Naive B cell (primary cell): ENCODE measurements at places on chromosomes 7 and 10.

- peak; percentile 30 for DNase-seq
Measured at GRCh38 chr7:39609113-39609934, 14.0 kb upstream of the RALA start.

DNA sequence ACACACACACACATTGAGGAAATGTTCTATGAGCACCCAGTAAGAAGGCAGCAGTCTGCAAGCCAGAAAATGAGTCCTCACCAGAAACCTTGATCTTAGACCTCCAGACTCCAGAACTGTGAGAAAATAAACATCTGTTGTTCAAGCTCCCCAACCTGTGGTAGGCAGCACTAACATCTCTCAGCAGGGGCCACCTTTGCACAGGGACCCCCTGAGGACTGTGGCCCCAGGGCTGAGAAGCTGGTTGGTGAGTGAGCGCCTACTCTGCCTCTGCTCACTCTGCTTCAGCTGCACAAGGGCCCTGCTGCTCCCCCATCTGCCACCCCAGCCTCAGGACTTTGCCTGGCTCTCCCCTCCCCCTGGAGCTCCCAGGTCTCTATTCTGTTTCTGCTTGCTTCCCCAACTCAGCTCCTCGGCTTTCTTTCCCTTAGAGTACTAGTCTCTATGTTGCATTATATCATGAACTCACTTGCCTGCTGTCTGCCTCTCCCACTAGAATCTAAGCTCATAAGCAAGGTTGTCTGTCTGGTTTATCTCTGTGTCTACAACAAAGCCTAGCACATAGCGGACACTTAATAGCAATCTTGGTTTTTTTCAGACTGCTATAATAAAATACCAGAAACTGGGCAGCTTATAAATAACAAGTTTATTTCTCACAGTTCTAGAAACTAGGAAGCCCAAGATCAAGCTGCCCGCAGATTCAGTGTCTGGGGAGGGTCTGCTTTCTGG lies 40.4 kb upstream of the PRLHR start:
- no peak for DNase-seq

- no peak for DNase-seq
Measured at GRCh38 chr7:30177186-30177585, 42.4 kb downstream of the MTURN start.

DNA sequence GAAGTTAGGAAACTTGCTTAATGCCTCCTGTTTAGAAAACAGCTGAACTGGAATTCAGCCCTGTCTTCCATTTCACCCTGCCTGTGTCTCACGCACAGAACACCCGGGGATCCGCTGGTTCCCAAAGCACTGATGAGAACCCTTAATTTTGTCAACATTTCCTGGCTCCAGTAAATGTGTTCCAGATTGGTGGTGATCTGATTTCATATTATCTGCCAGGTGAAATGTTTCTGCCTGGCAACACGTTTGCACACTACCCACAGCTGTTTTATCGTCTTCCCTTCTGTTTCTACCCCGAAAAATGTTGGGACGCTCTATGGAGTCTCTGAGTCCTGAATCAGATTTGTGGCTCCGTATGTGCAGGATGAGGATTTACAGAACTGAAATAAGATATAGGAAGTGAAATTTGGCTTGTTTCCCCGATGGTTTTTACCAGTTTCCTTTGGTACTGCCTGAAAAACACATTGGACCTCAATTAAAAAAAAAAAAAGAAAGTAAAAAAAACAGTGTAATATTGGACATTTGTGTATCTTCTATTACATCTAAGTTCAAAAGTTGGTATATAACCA lies 29.0 kb downstream of the MRC1 start:
- DNase-seq: peak; percentile 25

- DNase-seq: no peak
Measured at GRCh38 chr7:26199301-26200037, 1.1 kb downstream of the HNRNPA2B1 start.

- no peak for DNase-seq
Measured at GRCh38 chr10:30811276-30812017, 181.9 kb upstream of the LYZL2 start.

DNA sequence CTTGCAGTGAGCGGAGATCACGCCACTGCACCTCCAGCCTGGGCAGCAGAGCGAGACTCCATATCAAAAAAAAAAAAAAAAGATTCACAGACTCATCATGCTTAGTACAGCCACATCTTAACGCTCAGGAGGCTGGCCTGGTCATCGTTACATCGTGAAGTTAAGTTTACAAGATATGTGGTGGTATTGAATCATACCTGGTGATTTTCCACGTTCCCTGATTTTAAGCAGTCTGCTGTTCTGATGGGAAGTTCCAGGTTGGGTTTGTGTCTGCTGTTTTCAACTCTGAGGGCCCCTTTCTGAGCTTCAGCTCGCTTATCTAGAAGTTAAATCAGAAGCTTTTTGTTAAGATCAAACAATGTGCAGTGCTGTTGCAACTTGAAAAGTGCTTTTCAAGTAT lies 6.9 kb downstream of the PPP2R2D start:
- no peak for DNase-seq

DNA sequence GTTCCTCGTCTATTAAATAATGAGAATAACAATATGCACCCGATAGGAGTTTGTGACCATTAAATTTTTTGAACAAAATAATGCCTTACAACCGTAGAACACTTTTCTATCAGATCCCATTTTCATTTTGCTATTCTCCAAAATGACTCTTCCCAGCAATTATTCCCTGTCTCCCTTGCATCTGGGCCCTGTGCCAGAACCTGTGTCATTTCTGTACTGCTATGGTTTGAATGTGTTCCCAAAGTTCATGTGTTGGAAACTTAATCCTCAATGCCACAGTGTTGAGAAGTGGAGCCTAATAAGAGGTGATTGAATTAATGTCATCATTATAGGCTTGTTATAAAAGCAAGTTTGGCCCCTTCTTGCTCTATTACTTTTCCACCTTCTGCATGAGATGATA lies 33.2 kb upstream of the SMNDC1 start:
- DNase-seq: no peak

DNA sequence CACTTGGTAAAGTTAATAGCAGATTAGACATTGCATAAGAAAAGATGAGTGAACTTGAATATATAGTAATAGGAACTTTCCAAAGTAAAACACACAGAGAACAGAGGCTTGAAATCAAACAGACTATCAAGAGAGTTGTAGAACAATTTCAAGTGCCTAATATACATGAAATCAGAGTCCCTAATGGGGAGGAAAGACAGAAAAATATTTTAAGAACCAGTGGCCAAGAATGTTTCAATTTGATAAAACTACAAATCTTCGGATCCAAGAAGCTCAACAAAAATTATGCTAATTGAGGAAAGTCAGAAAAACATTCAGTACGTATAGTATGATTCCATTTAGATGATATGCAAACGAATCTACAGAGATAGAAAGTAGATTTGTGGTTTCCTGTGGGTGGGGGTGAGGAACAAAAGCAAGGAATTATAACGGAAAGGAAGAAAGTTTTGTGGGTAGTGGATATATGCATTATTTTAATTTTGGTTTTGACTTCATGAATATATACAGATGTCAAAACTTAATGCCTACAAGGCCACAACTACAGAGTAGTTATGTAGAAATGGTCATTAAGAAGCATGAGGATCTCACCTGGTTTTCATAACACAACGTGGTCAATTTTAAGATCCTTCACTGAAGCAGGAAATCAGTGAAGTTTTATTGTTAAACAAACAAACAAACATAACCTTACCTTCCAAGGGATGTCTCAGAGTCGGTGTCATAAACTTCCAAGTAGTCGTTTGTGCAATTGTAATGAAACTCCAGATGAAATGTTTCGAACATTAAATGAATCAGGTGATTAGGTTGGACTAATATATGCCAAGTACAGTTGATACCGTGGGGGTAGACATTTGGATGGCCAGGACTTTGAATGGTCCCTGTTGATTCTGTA lies 62.0 kb downstream of the CUBN start:
- no peak for DNase-seq

GRCh38 chr10:103457896-103458583 lies 660 bp downstream of the CALHM1 start:
- no peak for DNase-seq

DNA sequence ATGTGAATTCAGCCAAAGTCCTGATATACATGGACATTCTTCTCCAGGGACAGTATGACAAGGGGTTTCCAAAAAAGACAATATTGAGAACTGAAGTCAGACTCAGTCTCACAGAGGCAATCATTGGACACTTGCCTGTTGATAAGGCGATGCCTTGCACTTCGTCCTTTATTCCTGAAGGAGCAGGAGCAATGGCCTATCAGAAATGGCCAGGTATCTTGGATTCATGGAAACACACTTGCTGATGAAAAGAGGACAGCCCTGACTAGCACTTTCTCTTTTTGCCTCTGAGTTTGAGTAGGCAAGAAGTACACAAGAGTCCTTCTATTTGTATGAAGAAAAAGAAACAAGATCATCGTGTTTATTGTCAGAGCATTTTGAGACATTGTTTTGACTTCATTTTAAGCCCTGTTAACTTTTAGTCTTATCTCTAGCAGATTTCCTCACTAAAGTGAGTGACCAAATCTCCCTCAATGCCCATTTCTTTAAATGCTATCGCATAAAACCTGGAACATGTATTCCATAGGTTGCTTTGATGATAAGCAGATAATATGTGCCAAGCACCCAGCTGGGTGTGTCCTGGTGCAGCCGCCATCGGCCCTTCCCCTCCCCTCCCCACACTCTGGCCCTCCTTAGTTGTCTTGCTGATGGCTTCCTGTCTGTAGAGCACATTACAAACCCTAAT lies 26.6 kb downstream of the ST8SIA6 start:
- no peak for DNase-seq

DNA sequence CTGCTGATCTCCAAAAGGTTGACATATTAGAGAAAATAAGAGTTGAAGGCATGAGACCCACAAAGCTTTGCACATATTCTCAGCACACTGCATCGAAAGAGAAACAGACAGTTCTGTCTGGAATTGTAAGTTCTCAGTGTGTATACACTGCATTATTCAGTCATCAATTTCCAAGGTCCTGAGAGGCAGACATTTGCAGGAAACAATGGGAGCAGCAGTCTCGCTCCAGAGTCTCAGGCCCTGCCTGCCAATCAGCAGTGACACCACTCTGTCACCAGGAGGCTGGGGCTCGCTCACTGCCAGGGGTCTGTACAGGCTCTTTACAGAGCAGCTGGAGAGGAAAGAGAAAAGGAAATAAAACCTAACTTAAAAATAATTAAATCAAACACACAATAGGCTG lies 36.3 kb downstream of the JAZF1 start:
- no peak for DNase-seq

- no peak for DNase-seq
Measured at GRCh38 chr10:94938383-94938782, at the start of gene CYP2C9. TSS of gene CYP2C9 (plus strand) at chr10:94938658. CDS start at chr10:94938683, 25 bp downstream.

DNA sequence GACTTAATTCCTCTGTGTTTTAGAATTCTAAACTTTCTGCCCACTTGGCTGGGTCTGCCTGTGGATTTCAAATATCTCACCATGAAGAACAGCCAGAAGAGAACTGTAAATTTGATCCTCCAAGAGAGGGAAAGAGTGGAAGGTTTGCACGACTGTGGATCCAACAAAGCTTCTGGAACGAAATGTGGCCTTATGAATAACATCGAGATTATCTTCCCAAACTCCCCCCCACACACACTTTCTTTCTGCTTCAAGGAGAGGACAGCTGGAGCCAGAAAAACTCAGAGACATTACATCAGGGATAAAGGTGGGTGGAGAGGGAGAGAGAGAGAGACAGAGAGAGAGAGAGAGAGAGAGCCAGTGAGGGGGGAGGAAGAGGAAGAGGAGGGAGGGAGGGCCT lies 570.1 kb upstream of the MGMT start:
- no peak for DNase-seq

GRCh38 chr10:60517805-60518204 lies 128.1 kb upstream of the ANK3 start:
- no peak for DNase-seq

- no peak for DNase-seq
Measured at GRCh38 chr7:16063716-16064675, 357.3 kb downstream of the CRPPA start.

DNA sequence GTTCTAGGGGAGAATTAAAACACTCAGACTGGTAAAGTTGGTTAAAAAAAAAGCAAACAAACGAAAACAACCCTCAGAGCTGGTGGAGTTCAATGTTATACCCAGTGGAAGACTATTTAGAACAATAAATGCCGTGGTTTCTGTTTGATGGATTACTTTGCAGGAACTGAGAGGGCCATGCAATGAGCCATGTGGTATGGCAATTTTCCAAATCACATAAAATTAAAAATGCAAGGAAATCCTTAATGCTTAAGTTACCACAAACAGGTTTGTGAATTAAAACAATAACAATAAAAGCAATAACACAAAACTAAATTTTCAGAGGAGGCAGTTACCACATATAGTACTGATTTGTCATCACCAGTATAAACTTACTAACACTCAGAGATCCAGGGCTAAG lies 96.9 kb downstream of the RTKN2 start:
- DNase-seq: no peak

- DNase-seq: no peak
Measured at GRCh38 chr7:93133005-93133404, 15.2 kb downstream of the SAMD9L start.

- no peak for DNase-seq
Measured at GRCh38 chr7:4711634-4712033, 29.5 kb downstream of the FOXK1 start.

DNA sequence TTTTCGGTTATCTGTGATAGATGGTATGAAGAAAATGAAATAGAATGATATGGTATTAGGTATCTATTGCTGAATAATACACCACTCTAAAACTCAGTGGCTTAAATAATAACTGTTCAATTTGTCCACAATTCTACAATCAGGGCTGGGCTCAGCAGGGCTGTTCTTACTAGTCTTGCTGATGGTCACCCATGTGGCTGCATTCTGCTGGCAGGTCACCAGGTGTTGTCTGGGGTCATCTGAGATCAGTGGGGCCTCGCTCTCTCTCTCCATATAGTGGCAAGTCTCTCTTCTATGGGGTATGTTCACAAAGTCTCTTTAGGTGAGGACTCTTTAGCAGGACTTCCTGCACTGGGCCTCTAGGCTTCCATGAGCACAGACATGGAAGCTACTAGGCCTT lies 130.4 kb upstream of the SORCS3 start:
- no peak for DNase-seq

DNA sequence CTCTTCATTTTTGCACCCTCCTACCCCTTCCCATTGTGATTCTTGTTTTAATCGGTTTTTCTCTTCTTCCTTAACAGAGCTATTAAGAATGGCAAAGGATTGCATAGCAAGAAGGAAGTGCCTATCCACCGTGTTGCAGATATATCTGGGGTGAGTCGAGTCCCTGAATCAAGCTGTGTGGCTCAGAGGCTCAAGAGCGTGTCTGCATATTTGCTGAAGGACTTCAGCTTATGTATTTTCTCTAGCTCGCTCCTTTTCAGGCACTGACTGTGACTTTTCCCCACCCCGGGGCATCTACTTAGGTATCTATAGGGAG lies 126.6 kb downstream of the LRRC4 start:
- no peak for DNase-seq

- no peak for DNase-seq
Measured at GRCh38 chr7:109757713-109758112, 1188.0 kb downstream of the DNAJB9 start.

GRCh38 chr10:104380336-104380735 lies 26.7 kb downstream of the CFAP58 start:
- DNase-seq: no peak

- DNase-seq: no peak
Measured at GRCh38 chr10:61786728-61787127, 114.8 kb upstream of the ARID5B start.
